ENCODE measurements at places on chromosomes 5 and 9.

GRCh38 chr9:133426011-133426410, 3.8 kb downstream of the ADAMTS13 start:
- no peak for DNase-seq

DNA sequence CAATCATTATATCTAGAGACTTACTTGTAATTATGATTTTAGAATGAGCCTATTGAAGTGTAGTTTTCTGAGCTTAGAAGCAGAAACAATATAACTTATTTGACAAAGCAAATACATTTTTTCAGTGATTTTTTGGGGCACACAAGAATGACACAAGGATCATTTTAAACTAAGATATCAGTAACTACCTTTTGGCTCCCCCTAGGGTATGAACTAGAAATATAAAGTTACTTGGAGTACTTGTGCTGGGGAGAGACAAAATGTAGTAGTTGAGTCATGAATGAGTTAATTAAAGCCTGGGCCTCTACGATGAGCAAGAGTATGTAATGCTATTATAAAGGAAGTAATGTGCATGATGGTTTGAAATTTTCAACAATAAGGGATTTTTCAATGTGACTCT, 1244.1 kb upstream of the ACO1 start:
- DNase-seq, result peak; percentile 9

GRCh38 chr9:134661299-134661698, 19.7 kb downstream of the COL5A1 start:
- no peak for DNase-seq

- no peak for DNase-seq
These were observed 467.5 kb downstream of the EFNA5 start for GRCh38 chr5:107203243-107203642.

- no peak for DNase-seq
These were observed 457.6 kb downstream of the SLCO4C1 start for GRCh38 chr5:101838435-101838834.

DNA sequence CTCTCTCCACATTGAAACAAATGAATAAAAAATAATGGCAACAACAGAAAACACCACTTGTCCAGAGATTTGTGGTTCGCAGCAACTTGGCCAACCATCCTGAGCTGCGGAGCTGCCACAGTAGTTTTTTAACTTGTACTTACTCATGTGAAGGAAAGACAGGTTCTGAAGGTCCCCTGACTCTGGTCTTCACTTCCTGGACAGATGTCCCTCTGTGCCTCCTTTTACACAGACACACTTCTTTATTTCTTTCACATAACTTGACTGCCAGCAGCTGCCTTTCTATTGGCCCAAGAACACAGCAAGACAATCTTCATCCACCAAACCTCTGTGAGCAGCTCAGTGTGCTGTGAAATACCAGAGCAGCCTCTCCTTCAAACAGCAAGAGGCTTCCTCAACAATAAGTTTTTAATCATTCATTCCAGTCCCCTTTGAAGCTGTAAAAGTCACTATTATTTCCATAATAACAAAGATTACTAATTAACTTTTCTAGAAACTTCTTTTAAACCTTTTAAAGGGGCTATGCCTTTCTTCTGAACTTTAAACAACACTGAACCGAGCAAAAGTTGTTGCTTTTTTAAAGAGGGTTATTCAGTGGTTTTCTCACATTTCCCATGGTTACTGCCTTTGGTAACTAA, 198.7 kb downstream of the NR2F1-AS1 start:
- no peak for DNase-seq

DNA sequence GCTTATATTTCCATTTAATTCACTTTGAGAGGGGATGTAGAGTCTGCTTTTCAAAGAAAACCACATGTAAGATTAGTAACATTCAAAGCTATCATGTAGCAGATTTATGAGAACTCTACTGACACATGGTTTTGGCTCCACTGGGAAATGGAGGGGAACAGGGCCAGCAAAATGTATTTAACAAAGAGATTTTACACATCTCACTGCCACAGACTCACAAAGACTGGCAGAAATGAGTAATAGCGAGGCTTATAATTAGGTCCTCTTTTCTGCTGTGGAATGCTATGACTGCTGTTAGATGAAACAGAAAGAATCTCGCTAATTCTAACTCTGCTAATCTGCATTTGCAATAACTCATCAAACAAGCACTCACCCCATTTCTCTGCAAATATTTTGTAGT, 4.5 kb downstream of the DAP start:
- DNase-seq, result peak; percentile 56

DNA sequence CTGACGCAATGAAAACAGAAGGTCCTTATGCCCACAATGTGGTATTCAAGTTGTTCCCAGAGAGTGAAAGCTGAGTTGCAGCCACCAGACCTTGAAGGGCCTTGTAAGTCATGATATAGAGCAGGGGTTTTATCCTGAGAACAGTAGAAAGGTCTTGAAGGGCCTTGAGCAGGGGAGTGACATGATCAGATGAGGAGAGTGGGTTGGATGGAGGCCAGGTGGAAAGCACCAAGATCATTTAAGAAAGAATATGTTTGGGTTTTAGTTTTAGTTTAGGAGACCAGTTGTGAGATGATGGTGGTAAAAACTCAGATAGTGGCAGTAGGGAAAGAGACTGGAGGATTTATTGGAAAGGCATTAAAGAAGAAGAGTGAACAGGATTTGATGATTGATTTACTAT, 5.9 kb downstream of the ITGA2 start:
- DNase-seq, result no peak
